ENCODE measurements at places on chromosomes 2 and 18. TPM values are rescaled to one million over a fixed set of nuclear protein-coding genes. Genes with fewer than 3 reads are reported as not detected.
A peak's percentile ranks its signal among the peaks of the same experiment; 100 is the strongest.

DNA sequence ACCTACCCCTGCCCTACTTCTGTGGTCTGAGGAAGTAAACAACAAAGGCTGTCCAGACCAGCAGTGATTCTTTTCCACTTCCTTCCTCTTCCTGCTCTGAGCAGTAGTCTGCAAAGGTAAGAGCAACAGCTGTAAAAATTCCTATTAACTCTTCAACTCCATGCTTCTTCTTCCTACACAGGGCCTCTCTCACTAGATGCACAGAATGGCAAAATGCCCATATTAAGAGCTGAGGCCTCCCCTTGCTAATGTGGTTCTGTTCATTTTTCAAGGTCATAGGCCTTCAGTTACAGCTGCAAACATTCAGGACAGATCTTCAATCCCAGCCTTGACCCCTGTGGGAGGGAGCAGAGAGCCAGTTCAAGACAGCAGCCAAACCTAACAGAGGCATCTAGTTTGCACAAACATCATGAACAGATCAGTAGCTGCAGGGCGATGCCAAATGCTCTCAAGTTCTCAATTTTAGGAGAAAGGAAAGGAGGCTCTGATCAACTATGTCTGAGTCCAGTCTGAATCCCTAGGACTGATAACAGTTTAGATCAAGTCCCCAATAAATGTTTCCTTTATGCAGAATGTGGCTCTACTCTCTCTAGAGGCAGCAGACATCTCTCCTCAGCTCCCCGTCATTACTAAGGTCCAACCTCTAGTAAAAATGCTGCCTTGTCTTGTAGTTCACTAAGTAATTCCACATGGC is 20.9 kb downstream of the SLC40A1 start:
- H3K27me3 ChIP-seq: no peaks in the 10 kb centered on the region
- no peak overlapping the region for H3K27ac ChIP-seq
- no peak overlapping the region for H3K4me3 ChIP-seq
- DNase-seq: no peak
- no peaks in the 10 kb centered on the region for H3K36me3 ChIP-seq

GRCh38 chr2:240588006-240588655 is 1.6 kb downstream of the CAPN10 start:
- H3K4me3 ChIP-seq: no peak overlapping the region
- peaks cover 13% of the 10 kb centered on the region for H3K4me1 ChIP-seq
- peak; percentile 30 for DNase-seq
- no peak overlapping the region for H3K27ac ChIP-seq
- no peaks in the 10 kb centered on the region for H3K36me3 ChIP-seq
- no peaks in the 10 kb centered on the region for H3K27me3 ChIP-seq

GRCh38 chr2:157480182-157480961 is 36.5 kb upstream of the CYTIP start:
- no peak overlapping the region for H3K4me3 ChIP-seq
- H3K27ac ChIP-seq: no peak overlapping the region
- H3K4me1 ChIP-seq: no peaks in the 10 kb centered on the region
- H3K27me3 ChIP-seq: no peaks in the 10 kb centered on the region
- no peaks in the 10 kb centered on the region for H3K36me3 ChIP-seq

GRCh38 chr2:182941919-182942318 is 75.5 kb upstream of the FRZB start:
- H3K36me3 ChIP-seq: no peaks in the 10 kb centered on the region
- no peaks in the 10 kb centered on the region for H3K27me3 ChIP-seq
- H3K4me1 ChIP-seq: no peaks in the 10 kb centered on the region

DNA sequence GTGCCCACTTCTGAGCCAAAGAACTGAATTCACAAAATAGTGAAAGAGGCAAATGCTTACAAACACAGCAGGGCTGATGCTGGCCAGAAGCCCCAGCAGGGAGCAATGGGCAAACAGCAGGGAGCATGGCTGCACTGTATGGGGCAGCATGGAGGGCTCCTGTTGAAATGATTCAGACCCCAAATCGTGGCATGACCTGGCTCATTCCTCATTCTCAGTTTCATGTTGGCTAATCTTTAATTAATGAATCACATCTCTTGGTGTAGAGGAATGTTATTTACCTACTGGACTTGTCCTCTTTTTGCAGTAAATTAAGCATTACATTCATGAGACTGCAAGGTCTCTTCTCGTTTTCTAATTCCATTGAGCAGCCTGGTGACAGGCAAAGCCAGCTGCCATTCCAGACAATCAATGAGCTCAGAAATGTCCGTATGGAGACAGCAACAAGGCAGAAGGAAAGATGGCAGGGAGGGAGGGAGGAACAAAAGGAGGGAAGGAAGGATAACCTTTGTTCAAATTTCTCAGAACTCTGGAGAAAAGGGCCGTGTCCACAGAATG is 84.9 kb upstream of the ST8SIA3 start:
- no peaks in the 10 kb centered on the region for H3K27me3 ChIP-seq
- no peak overlapping the region for H3K27ac ChIP-seq
- DNase-seq: no peak
- no peaks in the 10 kb centered on the region for H3K4me1 ChIP-seq
- no peak overlapping the region for H3K4me3 ChIP-seq
- H3K36me3 ChIP-seq: no peaks in the 10 kb centered on the region

- H3K4me1 ChIP-seq: no peaks in the 10 kb centered on the region
- H3K27me3 ChIP-seq: no peaks in the 10 kb centered on the region
- no peak overlapping the region for H3K4me3 ChIP-seq
- H3K27ac ChIP-seq: no peak overlapping the region
Observed at GRCh38 chr2:237833546-237833945, 25.9 kb upstream of the RAMP1 start.

DNA sequence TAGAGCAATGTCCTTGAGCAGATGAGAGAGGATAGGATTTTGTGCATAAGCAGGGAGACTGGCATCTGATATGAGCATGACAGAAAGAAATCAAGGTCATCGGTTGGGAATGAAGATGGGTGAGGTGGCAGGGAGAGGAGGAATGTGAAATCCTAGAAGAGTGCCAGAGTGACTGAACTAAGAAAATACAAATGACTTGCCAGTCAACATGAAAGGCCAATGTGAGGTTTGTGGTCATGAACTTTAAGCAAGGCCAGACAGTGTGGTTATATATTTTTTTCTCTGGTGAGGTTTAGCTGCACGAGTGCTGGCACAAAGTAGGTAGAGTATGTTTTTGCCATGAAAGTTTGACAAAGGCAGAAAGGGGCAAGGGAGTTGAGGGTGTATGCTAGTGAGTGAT is 21.2 kb downstream of the QPCT start:
- no peaks in the 10 kb centered on the region for H3K36me3 ChIP-seq
- H3K4me1 ChIP-seq: no peaks in the 10 kb centered on the region

- DNase-seq: no peak
- H3K4me1 ChIP-seq: no peaks in the 10 kb centered on the region
- H3K27ac ChIP-seq: no peak overlapping the region
- no peaks in the 10 kb centered on the region for H3K36me3 ChIP-seq
- no peak overlapping the region for H3K4me3 ChIP-seq
- no peaks in the 10 kb centered on the region for H3K27me3 ChIP-seq
Observed at GRCh38 chr2:200467806-200468681, 41.8 kb downstream of the KCTD18 start.

DNA sequence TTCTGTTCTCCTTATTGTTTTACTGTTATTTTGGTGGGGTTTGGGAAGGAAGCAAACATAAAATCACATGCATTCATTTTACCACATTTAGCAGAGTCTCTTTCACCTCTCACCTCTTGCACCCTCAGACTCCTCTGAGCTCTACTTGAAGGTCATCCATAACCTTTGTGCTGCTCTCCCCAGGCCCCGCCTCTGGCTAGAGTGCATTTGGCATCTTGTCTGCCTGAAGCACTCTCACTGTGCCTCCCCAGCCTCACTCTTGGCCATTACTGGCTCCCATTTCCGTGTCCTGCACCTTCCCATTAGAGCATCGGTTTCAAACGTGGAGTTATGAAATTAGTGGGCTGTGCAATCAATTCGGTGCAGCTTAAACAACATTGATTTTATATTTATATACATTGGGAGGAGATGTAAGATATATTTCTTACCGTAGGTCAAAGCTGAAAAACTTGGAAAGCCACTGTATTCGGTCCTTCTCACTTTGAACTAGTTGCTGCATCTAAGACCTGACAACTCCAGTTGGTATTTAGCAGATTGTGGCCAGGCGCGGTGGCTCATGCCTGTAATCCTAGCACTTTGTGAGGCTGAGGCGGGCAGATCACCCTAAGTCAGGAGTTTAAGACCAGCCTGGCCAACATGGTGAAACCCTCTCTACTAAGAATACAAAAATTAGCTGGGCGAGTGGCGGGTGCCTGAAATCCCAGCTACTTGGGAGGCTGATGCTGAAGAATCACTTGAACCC is 6.9 kb upstream of the ZFAND2B start:
- no peaks in the 10 kb centered on the region for H3K27me3 ChIP-seq
- DNase-seq: no peak
- no peaks in the 10 kb centered on the region for H3K4me1 ChIP-seq
- no peaks in the 10 kb centered on the region for H3K36me3 ChIP-seq
- no peak overlapping the region for H3K27ac ChIP-seq
- H3K4me3 ChIP-seq: no peak overlapping the region

GRCh38 chr2:24973812-24974211 is 2.1 kb upstream of the DNAJC27 start:
- H3K27ac ChIP-seq: no peak overlapping the region
- H3K4me3 ChIP-seq: no peak overlapping the region
- no peaks in the 10 kb centered on the region for H3K27me3 ChIP-seq
- no peak for DNase-seq

DNA sequence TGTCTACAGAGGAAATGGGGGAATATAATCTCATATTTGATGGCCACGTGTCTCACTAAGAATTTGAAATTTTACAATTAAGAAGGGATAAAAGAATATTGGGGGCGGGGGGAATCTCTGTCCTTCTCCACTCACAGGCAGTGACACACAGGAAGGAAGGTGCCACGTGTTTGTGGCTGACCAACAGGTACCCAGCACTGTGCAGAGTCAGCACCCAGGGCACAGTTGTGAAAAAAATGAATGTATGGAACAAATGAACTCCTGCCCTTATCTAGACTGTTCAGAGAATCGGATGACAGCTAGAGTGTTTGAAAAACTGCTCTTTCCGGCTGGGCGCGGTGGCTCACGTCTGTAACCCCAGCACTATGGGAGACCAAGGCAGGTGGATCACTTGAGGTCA is 317.0 kb upstream of the MYT1L start:
- H3K27ac ChIP-seq: no peak overlapping the region
- no peaks in the 10 kb centered on the region for H3K27me3 ChIP-seq
- no peak overlapping the region for H3K4me3 ChIP-seq

DNA sequence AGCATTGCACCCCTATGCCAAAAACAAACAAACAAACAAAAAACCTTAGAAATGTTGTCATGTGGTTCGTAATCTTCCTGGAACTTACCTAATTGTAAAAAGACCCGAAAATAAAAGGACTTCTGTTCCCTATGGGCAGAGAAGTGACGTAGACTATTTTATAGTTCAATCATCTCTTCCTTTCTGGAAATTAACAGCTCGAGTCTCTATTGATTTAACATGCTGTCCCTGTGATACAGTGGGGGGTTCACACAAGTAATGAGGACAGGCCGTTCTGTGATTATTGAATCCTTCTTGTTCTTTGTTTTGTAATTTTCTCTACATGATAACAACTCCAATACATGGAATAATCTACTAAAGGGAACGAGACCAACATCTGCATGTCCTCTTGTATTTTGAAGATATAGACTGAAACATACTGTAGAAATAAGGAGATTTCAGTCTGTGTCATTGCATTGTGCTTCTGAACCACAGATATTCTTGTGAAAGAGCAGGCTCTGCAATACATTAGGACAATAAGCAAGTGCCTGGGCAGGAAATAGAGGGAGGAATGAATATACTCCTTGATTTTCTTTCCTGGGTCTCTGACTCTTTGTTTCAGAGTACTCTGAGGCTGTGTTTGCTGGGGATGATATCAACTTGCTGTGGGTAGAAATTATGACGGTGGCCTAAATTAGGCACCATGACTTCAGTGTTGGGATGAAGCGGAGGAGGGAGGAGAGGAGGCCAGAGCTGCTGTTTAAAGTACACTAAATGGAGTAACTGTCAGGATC is 65.7 kb upstream of the PPM1B start:
- no peaks in the 10 kb centered on the region for H3K4me1 ChIP-seq
- H3K27ac ChIP-seq: no peak overlapping the region
- H3K4me3 ChIP-seq: no peak overlapping the region
- no peaks in the 10 kb centered on the region for H3K27me3 ChIP-seq
- no peaks in the 10 kb centered on the region for H3K36me3 ChIP-seq

GRCh38 chr2:240593026-240593702 is 6.6 kb downstream of the CAPN10 start:
- no peak overlapping the region for H3K4me3 ChIP-seq
- H3K4me1 ChIP-seq: peaks cover 2% of the 10 kb centered on the region
- peak; percentile 7 for DNase-seq
- no peaks in the 10 kb centered on the region for H3K27me3 ChIP-seq
- no peak overlapping the region for H3K27ac ChIP-seq

- peak; percentile 74 for DNase-seq
- no peaks in the 10 kb centered on the region for H3K36me3 ChIP-seq
- H3K27ac ChIP-seq: peak overlapping the region; percentile 70
- H3K4me3 ChIP-seq: no peak overlapping the region
- peaks cover 10% of the 10 kb centered on the region for H3K4me1 ChIP-seq
Observed at GRCh38 chr18:63882333-63883141, 5.0 kb upstream of the SERPINB2 start.

GRCh38 chr2:178227187-178227586 is 32.9 kb downstream of the OSBPL6 start:
- no peaks in the 10 kb centered on the region for H3K4me1 ChIP-seq
- no peaks in the 10 kb centered on the region for H3K36me3 ChIP-seq
- no peak overlapping the region for H3K27ac ChIP-seq

GRCh38 chr18:3481696-3482210 is 31.8 kb downstream of the TGIF1 start:
- H3K36me3 ChIP-seq: no peaks in the 10 kb centered on the region
- H3K4me1 ChIP-seq: no peaks in the 10 kb centered on the region
- DNase-seq: no peak
- H3K27me3 ChIP-seq: no peaks in the 10 kb centered on the region
- H3K4me3 ChIP-seq: no peak overlapping the region

DNA sequence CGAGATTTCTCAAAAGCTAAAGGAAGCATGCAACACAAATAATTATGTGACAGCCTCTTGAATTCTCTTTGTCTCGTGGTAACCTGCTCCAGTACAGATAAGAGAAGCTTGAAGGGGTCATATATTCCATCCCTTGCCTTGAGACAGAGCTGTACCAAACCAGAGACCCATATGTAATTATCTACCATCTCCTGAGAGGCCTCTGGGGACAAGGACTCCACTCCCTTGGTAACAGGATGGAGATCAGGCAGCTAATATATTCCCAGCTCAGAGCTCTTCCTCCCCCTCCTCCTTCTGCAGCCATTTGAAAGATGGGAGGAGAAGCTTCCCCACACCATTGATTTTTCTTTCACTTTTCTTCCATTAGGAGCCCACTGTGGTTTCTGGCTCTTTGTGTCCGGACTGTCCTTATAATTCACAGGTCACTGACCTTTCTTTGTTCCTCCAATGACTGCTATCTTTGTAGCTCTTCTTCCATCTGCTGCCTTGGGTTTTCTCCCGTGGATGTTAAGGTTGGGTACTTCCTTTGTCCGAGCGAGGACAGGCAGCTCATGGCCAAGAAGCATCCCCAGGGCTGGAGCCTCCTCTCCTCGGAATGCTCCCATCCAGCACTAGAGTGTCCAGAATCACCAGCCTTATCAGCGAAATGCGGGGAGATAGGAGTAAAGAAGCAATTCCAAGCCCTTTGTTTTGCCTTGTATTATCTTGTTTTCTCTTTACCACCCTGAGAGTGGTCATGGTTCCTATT is 72.6 kb upstream of the STPG4 start:
- no peaks in the 10 kb centered on the region for H3K36me3 ChIP-seq
- DNase-seq: no peak
- peaks cover 21% of the 10 kb centered on the region for H3K4me1 ChIP-seq
- no peak overlapping the region for H3K27ac ChIP-seq

Gene RGPD4
- not detected for total RNA-seq

Gene RAD51AP2
- 0.06 TPM for total RNA-seq

Gene SLC4A3
- 2.3 TPM for total RNA-seq

Gene ZNF804A
- not detected for total RNA-seq

Gene TUBB8B
- total RNA-seq: not detected

Gene EMILIN1
- total RNA-seq: 2.6 TPM

Gene PTPN18
- 37.0 TPM for total RNA-seq

Measured in pancreas (tissue), 10 donors.